MV-4-11 (cell line): ENCODE measurements at places on chromosomes 12 and 14.

- DNase-seq: no peak
Measured at GRCh38 chr14:53651096-53651740, 305.4 kb downstream of the BMP4 start.

DNA sequence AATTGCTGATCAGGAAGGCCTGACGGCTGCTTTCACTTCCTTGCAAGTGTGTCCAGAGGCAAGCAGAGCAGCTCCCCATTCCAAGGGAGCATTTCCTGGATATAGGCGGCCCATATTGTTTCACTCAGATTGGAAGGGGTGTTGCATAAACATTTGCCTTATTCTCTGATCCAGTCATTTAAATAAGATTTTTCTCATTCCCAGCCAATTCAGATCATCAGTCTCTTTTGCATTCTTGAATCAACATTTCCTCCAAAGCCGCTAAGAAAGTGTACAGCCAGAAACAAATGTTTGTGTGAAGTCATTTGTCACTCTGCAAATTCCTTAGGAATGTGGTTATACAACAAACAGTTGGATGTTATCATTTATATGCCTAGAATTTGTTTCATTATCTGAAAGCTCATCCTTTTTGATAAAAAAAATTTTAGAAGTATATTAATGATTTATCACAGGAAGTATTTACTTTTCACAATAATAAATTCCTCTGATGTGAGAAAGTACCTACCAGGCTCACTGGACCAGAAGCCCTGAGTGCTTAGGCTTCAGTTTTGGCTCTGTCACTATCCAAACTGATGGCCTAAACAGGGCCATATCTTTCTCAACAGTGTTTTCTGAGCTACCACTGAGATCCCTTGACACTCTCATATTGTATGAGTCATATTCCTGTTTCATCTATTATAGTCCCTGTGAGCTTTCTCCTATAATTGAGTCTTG lies 379.6 kb downstream of the CCDC91 start:
- peak; percentile 6 for DNase-seq

DNA sequence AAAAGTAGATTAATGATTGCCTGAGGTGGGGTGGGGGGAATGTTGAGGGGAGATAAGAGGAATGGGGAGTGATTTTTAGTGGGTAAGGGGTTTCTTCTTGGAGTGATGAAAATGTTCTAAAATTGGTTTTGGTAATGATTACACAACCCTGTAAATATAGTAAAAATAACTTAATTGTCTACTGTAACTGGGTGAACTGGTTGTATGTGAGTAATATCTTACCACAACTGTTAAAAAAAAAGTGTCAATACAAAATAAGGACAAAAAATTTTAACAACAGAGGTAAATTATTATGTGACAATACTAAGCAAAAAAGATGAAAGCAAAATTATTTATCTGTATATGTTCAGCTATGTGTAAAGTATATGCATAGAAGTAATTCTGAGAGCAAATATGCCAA lies 86.3 kb upstream of the RASSF8 start:
- no peak for DNase-seq

- no peak for DNase-seq
Measured at GRCh38 chr12:131971226-131971625, 21.5 kb downstream of the EP400 start.

DNA sequence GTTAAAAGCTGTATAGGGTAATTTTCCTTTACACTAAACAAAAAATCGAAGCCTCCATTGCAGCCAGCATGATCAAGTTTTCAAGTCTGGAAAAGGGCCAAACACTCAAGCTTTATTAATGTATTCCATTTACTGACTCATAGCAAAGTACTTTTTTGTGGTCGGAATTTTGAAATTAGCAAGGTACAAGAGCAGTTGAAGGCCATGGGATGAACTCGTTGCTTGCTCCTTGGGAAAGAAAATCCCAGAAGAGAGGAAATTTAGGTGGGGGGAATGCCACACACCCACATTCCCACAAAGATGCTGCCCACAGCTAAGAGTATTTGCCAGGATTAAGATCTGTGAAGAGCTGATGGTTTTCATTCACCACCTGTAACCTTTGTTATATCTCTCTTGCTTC lies 333.7 kb downstream of the EGLN3 start:
- DNase-seq: no peak

DNA sequence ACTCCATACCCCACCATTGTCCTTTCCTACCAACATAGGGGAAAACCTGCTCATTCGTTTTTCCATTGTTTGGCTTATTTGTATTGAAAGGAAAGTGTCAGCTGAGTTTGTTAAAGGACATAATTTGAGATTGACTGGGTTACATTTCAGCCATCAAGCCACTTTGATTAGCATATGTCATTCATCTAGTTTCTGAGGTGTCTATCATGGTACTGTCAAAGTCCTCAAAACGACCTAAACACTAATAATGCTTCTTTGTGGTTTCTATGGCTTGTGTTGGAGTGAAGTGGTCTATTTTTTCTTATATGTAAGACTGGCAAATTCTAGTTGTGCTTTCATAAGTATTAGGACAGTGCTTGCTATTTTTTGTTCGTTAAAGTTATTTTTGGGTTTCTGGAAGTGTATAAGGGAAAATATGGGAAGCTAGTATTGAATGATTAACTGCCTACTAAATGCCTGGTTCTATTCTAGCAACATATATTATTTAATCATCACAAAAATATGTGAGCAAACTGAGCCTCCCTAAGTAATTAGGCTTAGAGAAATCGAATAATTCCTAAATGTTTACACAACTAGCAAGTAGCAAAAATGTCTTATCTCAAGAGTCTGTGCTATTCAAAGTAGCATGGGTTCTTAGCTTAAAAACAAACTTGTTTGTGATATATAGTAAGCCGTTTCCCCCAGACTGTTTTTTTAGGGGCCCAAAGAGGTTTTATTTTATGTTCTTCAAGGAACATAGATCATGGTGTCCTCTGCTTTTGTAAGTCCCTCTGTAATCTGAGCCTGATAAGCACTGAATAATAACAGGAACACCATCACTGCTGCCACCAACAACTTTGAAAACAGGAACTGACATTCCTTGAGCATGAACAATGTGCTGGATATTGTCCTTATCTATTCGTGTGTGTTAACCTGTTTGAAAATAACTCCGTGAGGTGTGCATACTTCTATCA lies 67.1 kb downstream of the DERA start:
- DNase-seq: no peak

- no peak for DNase-seq
Measured at GRCh38 chr14:76407449-76408150, 31.7 kb downstream of the ESRRB start.

- no peak for DNase-seq
Measured at GRCh38 chr12:102961466-102961855, 4.0 kb downstream of the ASCL1 start.

DNA sequence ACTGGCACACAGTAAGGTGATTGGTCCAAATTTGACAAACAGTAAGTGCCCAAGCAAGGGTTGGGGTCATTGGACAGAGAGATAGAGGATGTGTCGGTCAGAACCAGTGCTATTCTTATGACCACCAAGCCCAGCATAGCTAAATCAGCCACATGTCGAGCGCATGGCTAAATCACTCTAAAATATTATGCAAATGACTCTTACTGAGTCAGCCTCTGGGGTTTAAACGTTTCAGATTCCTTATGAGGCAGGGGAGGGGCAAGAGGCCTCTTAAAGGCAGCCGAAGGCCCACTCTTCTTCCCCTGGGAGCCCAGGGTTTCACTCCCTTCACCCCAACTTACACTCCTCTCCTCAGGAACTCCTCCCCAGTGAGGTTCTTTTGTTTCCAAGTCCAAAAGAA lies 603 bp upstream of the ENDOU start:
- peak; percentile 29 for DNase-seq

DNA sequence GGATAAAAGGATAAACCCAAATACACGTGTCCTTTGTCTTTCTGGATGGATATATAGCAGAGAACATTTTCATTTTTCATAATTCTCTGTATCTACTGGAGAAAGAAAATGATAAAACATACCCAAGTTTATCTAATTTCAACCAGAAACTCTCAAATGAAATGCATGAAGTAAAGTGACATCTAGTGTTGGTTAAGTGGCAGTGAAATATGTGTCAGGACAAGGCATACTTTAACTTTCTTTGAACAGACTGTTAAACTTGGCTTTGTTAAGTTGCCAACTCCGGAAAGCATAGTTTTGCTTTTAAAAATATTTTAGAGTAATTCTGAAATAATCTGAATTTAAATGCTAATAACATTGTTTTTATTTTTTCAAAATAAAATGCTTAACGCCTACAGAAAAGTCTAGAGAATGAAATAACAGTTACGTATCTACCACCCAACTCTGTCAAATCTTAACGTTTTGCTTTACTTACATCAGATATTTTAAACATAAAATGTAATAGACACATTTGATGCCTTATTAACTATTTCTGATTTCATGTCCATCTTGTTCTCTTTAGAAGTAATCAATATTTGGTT lies 25.2 kb upstream of the NTN4 start:
- peak; percentile 8 for DNase-seq

- no peak for DNase-seq
Measured at GRCh38 chr14:100531152-100532121, 55.8 kb downstream of the BEGAIN start.

DNA sequence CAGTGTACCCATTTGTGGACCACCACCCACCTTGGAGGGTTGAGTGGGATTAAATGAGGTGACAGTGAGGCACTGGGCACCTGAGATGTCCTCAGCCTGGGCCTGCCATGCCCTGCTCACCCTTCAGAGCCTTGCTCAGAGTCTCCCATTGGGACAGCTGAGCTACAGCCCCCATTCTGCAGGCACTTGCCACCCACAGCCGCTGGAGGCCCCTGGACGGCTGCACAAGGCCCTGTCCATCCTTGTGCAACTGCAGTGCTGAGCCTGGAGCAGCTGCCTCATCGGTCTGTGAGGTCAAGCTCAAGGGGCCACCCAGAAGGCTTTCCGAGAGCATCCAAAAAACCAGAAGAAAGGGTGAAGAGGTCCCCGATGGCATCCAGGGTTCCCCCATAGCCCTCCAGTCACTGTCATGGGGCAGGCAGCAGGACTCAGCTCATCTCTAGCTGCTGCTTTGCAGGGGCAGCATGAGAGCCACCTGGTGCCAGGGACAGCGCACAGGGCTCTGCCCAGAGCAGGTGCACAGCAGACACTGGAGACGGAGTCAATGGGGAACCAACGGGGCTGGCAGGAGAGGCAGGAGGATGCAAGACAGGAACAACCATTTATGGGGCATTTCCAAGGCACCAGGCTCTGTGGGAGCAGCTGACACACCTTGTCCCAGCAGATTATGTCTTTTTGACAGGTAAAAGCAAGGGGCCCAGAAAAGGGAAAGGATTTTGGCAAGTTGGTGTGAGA lies 84.6 kb downstream of the ARL6IP4 start:
- DNase-seq: no peak

- DNase-seq: no peak
Measured at GRCh38 chr12:7947011-7947410, 11.0 kb upstream of the SLC2A3 start.

DNA sequence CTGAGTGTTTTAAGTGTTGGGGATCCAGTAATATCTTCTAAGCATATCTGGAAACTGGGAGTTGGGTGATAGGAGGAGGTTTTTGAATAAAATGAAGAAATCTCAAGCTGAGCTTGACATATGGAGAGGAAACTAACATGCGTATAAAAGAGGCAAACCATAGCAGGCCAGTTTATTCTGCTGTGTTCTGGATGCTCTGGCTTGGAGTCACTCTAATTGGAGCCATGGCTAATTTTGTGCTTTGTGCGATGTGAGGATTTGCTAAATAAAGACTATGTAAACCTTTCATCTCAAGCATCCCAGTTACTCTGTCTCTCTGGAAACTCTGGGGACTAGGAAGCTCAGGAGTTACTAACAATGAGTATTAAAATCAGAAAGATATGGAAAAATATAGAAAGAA lies 66.5 kb downstream of the ATF7IP start:
- DNase-seq: no peak

GRCh38 chr14:106547735-106548434 lies 1021.5 kb downstream of the TMEM121 start:
- no peak for DNase-seq

DNA sequence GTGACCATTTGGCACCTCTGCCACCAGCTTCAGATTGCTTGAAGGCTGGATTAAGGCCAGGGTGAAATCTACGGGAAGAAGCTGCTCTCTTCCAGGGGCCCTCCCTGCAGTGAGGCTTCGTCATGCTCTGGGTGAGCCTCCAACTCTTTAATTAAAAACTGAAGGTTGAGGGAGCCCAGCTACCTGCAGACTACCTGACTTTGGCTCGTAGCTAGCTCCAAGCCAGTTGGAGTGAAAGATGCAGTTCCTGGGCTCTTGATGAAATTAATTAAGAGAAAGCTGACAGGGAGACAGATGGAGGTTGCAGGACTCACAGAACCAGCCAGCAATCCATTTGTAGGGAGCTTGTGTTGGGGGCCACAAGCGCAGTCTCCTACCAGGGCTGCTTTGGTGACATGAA lies 168.5 kb upstream of the SFSWAP start:
- DNase-seq: no peak

- peak; percentile 73 for DNase-seq
Measured at GRCh38 chr14:93510056-93510455, 79.3 kb downstream of the UNC79 start.

- peak; percentile 60 for DNase-seq
Measured at GRCh38 chr12:25436206-25437030, 116.7 kb downstream of the LMNTD1 start.

- DNase-seq: no peak
Measured at GRCh38 chr14:105499256-105500035, 8.4 kb downstream of the TEDC1 start.

GRCh38 chr14:92920001-92920400 lies 2.9 kb upstream of the CHGA start:
- DNase-seq: no peak

GRCh38 chr12:49784756-49785409 lies 43.3 kb downstream of the NCKAP5L start:
- DNase-seq: no peak

DNA sequence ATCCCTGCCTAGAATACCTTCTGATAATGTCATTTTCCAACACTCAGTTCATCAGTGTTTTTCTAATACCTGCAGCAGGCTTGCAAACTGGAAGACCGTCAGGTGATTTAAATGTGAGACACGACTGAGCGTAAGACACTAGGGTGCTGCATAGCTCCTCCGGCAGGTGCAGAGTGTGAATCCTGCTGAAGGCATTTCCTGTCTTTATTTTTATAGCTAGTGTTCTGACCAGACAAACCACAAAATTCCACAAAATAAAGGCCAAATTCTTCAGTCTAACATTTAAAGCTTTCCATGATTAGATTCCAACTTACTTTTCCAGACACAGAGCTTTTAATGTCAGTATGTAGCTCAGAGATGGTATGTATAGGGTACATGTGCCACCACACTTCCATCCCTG lies 70.7 kb downstream of the BBS10 start:
- no peak for DNase-seq

DNA sequence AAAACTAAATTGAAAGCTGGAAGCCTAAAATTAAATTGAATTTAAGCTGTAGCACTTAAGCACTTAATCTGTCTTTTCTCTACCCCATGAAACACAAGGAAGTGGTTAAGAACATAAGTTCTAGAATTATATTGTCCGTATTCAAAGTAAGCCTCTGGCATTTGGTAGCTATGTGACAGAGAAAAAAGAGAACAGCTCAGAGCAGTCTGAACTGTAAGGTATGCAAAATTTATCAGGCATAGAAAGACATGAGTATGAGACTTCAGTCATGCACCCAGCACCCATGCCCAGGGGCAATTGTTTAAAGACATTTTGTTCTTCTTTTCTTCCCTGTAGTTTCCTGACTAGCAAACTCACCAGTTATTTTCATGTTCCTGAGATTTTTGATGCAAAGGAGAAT lies 116.7 kb downstream of the KCNMB4 start:
- DNase-seq: no peak

- no peak for DNase-seq
Measured at GRCh38 chr12:254912-255311, 7.7 kb downstream of the SLC6A13 start.

GRCh38 chr14:100711493-100711892 lies 15.2 kb upstream of the DLK1 start:
- DNase-seq: no peak
